Heart right ventricle (tissue), 16 donors: ENCODE measurements at places on chromosomes 4 and X. TPM values are rescaled to one million over a fixed set of nuclear protein-coding genes. Genes with fewer than 3 reads are reported as not detected.

Gene SERPINA7
- not detected for polyA plus RNA-seq

DNA sequence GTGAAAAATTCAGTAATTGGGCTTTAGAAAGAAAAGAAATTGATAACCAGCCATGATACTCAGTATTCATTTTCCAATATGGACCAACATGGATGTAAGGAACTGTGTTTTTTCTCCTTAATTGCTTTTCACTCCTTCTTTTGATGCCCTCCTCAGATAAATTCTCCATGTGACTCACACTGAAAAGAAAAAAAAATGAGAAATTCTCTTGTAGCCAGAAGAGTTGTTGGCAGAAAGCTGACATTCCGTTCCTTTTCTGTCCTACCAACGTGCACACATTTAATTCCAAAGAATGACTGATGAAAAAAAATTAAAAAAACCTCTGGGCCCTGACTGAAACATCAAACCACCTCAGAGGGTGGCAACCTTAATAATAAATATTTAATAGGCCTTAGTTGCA is 153.1 kb downstream of the AMELX start:
- DNase-seq: no peak
- H3K36me3 ChIP-seq: no peaks in the 10 kb centered on the region
- H3K4me3 ChIP-seq: no peak overlapping the region
- H3K4me1 ChIP-seq: no peaks in the 10 kb centered on the region
- H3K27ac ChIP-seq: no peak overlapping the region

Gene PITX2
- polyA plus RNA-seq: 0.04 TPM

DNA sequence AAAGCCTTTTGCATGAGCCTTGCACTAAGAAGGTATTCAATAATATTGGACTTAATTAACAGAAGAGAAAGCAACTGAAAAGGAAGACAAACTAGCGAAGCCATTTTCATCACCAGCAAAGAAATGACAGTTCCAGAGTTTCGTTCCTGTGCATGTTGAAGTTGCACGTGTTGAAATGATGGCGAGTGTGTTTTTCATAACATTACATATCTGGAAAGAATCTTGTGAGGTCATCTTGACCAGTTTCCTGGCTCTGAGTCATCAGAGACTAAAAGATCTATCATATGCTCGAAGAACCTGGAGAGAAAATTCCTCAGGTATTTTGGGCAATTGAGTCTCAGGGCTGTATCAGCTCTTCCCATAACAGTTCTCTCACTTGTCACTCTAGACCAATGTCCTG is 106.2 kb upstream of the MAML3 start:
- no peaks in the 10 kb centered on the region for H3K27me3 ChIP-seq
- no peaks in the 10 kb centered on the region for H3K4me1 ChIP-seq
- H3K27ac ChIP-seq: no peak overlapping the region
- DNase-seq: no peak
- no peak overlapping the region for H3K4me3 ChIP-seq

DNA sequence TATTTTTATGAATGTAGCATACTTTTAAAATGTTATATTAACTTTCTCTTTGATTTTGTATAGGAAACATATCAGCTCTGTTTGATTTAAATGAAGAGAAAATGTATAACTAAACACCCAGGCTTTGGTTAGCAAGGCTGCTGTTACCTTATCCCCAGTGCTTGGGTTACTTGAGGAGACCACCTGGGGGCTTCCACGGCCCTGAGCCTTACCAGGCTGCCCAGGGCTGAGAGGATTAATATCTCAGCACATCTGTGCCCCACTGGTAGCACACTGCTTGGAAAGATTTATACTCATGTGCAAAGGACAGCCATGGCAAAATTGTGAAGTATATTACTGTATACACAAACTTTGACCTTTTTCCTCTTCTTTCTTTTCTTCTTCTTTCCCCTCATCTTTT is 752.9 kb downstream of the RAPGEF2 start:
- no peak overlapping the region for H3K27ac ChIP-seq
- no peaks in the 10 kb centered on the region for H3K27me3 ChIP-seq
- H3K4me3 ChIP-seq: no peak overlapping the region
- no peaks in the 10 kb centered on the region for H3K4me1 ChIP-seq
- no peak for DNase-seq

Gene ARMCX1
- polyA plus RNA-seq: 16.1 TPM

GRCh38 chr4:165312506-165312905 is 15.0 kb upstream of the MSMO1 start:
- DNase-seq: no peak
- no peaks in the 10 kb centered on the region for H3K36me3 ChIP-seq
- no peaks in the 10 kb centered on the region for H3K4me1 ChIP-seq
- no peaks in the 10 kb centered on the region for H3K27me3 ChIP-seq
- no peak overlapping the region for H3K4me3 ChIP-seq

GRCh38 chr4:154720618-154721267 is 23.1 kb upstream of the LRAT start:
- H3K27ac ChIP-seq: no peak overlapping the region
- no peak overlapping the region for H3K4me3 ChIP-seq
- DNase-seq: no peak
- H3K27me3 ChIP-seq: no peaks in the 10 kb centered on the region
- no peaks in the 10 kb centered on the region for H3K36me3 ChIP-seq
- H3K4me1 ChIP-seq: no peaks in the 10 kb centered on the region

- H3K4me1 ChIP-seq: no peaks in the 10 kb centered on the region
- no peaks in the 10 kb centered on the region for H3K27me3 ChIP-seq
- no peak overlapping the region for H3K4me3 ChIP-seq
Measured at GRCh38 chrX:23944234-23944633, 36.4 kb downstream of the CXorf58 start.

DNA sequence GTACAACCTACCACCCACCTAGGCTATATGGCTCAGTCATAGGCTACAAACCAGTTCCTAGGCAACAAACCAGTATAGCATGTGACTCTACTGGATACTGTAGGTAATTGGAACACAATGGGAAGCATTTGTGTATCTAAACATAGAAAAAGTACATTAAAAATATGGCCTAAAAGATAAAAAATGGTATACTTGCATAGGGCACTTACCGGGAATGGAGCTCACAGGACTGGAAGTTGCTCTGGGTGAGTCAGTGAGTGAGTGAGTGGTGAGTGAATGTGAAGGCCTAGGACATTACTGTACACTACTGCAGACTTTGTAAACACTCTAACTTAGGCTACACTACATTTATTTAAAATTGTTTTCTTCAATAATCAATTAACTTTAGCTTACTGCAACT is 139.2 kb upstream of the RBPJ start:
- H3K36me3 ChIP-seq: no peaks in the 10 kb centered on the region
- no peaks in the 10 kb centered on the region for H3K4me1 ChIP-seq
- H3K27me3 ChIP-seq: no peaks in the 10 kb centered on the region
- no peak overlapping the region for H3K27ac ChIP-seq
- no peak for DNase-seq

- no peak for DNase-seq
- H3K4me3 ChIP-seq: no peak overlapping the region
- H3K4me1 ChIP-seq: no peaks in the 10 kb centered on the region
Measured at GRCh38 chrX:24241822-24242648, 71.8 kb downstream of the SUPT20HL2 start.

Gene GATA1
- polyA plus RNA-seq: not detected

DNA sequence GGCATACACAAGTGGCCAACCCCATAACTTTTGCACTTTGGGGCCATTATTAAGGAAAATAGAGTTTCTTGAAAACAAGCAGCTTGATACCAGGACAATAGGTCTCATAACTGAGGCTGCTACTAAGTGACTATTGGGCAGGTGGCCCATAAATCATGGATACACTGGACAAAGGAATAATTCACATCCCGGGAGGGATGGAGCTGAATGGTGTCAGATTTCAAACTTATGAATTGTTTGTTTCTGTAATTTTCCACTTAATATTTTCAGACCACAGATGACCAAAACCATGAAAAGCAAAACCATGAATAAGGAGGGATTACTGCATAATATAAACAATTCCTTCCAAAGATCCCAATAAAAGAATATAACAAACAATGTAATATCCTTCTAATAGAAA is 114.4 kb downstream of the WDFY3 start:
- no peak overlapping the region for H3K27ac ChIP-seq
- no peaks in the 10 kb centered on the region for H3K27me3 ChIP-seq
- DNase-seq: no peak
- peaks cover 21% of the 10 kb centered on the region for H3K4me1 ChIP-seq
- peaks cover 24% of the 10 kb centered on the region for H3K36me3 ChIP-seq

DNA sequence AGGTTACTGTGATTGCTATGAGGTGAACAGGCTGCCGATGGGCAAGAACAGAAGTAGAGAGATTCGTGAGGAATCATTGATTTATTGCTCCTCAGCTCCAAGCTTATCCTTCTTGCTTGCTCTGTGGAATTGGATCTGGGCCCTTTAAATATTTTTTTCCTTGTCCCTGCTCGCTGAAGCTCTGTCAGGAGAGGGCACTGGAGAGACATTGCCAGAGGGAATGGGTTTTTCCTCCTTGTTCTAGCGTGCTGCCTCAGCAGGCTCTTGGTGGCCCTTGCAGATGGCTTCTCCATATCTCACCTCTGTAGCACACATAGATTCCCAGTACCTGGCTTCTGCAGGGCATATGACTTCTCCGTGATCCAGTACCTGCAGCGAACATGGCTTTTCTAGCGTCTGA is 67.4 kb downstream of the CNGA2 start:
- no peak overlapping the region for H3K4me3 ChIP-seq
- no peaks in the 10 kb centered on the region for H3K27me3 ChIP-seq
- H3K4me1 ChIP-seq: no peaks in the 10 kb centered on the region
- DNase-seq: no peak
- no peak overlapping the region for H3K27ac ChIP-seq

DNA sequence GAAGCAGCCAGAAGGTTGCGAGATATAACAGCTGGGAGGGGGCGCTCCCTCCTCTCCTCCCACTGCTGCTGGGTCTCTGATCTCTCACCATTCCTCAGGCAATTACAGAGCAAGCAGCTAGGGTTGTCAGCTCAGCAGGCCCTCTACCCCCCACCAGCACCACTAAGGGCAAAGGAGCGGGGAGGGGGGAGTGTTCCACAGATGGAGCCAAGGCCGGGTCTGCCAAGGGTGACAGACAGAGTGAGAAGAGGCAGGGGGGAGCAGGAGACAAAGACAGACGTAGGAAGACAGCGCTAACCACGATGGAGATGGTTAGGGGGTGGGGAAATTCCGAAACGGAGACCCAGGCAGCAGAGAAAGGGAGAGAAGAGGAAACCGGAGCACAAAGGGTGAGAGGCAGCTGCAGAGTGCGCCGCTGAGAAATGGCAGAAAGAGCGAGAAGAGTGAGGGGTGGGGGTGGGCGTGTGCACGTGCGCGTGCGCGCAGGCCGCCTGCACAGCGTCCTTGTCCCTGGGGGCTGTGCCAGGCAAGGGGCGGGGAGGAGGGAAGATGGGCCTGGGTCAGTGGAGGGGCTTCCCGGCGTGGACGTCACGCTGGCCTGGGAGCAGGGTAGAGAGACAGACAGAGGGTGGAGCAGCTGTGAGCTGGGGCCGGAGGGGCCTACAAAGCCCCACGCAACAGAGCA is 6.9 kb downstream of the L1CAM start:
- H3K4me1 ChIP-seq: no peaks in the 10 kb centered on the region
- H3K27ac ChIP-seq: no peak overlapping the region
- H3K27me3 ChIP-seq: no peaks in the 10 kb centered on the region
- no peak for DNase-seq
- no peaks in the 10 kb centered on the region for H3K36me3 ChIP-seq

GRCh38 chr4:60078984-60079383 is 1121.1 kb upstream of the ADGRL3 start:
- no peaks in the 10 kb centered on the region for H3K27me3 ChIP-seq
- no peak overlapping the region for H3K27ac ChIP-seq
- H3K36me3 ChIP-seq: no peaks in the 10 kb centered on the region
- no peaks in the 10 kb centered on the region for H3K4me1 ChIP-seq

- H3K36me3 ChIP-seq: no peaks in the 10 kb centered on the region
- no peak overlapping the region for H3K27ac ChIP-seq
- no peaks in the 10 kb centered on the region for H3K27me3 ChIP-seq
- no peak for DNase-seq
Measured at GRCh38 chr4:181966104-181966551, 277.1 kb upstream of the TENM3 start.

DNA sequence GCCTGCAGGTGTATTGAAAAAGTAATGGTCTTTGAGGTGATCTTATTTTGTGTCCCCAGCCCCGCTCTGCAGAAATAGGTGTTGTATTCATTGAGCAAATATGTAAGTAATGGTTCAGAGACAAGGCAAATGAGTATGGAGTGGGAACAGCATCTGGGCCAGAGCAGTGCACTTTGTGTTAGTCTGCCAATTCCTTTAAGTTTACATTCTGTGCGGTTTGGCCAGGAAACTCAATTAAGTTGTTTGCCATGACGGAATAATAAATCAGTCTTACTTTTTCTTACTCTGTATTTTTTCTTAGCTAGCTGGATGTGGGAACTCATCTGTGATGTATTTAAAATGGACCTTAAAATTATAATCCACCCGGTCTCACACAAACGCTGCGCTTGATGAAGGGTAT is 12.6 kb downstream of the DCLK2 start:
- H3K36me3 ChIP-seq: no peaks in the 10 kb centered on the region
- no peak for DNase-seq
- no peaks in the 10 kb centered on the region for H3K27me3 ChIP-seq
- H3K4me1 ChIP-seq: no peaks in the 10 kb centered on the region

GRCh38 chr4:40562208-40562607 is 67.5 kb downstream of the RBM47 start:
- no peaks in the 10 kb centered on the region for H3K4me1 ChIP-seq
- no peak overlapping the region for H3K27ac ChIP-seq
- no peaks in the 10 kb centered on the region for H3K36me3 ChIP-seq
- DNase-seq: no peak
- no peak overlapping the region for H3K4me3 ChIP-seq

Gene EGF
- 5.4 TPM for polyA plus RNA-seq

DNA sequence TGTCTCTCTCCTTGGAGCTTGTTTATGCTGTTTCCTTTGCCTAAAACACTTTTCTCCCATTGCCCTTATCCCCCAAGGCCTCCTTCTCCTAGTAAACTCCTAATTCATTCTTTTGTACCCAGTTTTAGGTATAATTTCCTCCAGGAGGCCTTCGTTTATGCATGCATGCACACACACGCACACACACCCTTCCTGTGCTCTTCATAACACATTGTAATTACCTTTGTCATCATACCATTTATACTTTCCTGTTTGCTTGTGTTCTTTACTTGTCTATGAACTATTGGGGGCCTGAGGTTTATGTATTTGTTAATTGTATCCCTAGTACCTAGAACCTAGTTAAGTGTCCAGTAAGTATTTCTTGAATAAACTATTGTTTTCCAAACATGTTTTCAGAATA is 45.5 kb downstream of the XIAP start:
- peaks cover 7% of the 10 kb centered on the region for H3K4me1 ChIP-seq
- no peaks in the 10 kb centered on the region for H3K27me3 ChIP-seq
- peaks cover 71% of the 10 kb centered on the region for H3K36me3 ChIP-seq
- DNase-seq: no peak

- H3K4me1 ChIP-seq: no peaks in the 10 kb centered on the region
- no peaks in the 10 kb centered on the region for H3K27me3 ChIP-seq
- peak overlapping the region; percentile 49 for H3K4me3 ChIP-seq
- DNase-seq: no peak
- no peaks in the 10 kb centered on the region for H3K36me3 ChIP-seq
- no peak overlapping the region for H3K27ac ChIP-seq
Measured at GRCh38 chrX:129958083-129958465, 24.4 kb upstream of the BCORL1 start.

Gene SFRP2
- 0.30 TPM for polyA plus RNA-seq

GRCh38 chrX:31497086-31497485 is 425.2 kb upstream of the FTHL17 start:
- no peaks in the 10 kb centered on the region for H3K36me3 ChIP-seq
- no peak overlapping the region for H3K27ac ChIP-seq
- H3K4me1 ChIP-seq: no peaks in the 10 kb centered on the region
- no peak overlapping the region for H3K4me3 ChIP-seq

Gene MRPS18C
- polyA plus RNA-seq: 40.6 TPM
